ENCODE measurements at places on chromosomes 12 and 14.

DNA sequence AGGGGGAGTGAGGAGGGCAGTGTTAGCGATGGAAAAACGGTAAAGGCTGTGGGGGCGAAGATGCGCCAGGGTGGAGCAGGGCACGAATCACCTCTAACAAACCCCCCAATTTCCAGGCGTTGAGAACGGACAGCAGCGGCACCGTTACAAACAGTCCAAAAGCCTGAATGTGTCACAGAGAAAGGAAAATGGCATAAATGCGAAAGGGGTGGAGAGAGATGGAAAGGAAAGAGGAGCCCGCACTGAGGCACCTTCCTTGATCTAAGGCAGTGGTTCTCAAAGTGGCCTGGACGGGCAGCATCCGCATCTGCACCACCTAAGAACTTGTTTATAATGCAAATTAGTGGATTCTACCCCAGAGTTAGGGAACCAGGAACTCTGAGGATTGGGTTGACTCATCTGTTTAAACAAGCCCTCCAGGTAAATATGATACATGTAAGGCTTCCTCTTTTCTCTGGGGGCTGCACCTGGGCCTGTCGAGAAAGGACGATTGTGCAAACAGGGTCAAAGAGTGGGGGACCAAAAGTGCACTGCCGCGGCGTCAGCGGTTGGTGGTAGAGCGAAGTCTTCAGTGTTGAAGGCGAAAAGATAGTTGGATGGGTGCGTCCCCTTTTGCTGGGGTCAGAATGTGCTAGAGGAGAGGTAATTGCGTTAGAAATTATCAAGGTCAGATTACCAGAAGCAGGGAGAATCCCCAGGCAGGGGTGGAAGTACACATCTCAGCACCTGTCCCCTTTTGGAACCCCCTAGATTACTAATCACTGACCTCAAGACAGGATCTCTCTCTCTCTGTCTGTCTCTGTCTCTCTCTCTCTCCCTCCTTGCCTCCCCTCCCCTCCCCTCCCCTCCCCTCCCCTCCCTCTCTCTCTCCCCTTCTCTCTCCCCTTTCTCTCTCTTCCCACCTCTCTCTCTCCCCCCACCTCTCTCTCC lies 1.3 kb upstream of the KCNH5 start:
- peak; percentile 2 for DNase-seq

GRCh38 chr12:68821357-68822188 lies 13.6 kb downstream of the MDM2 start:
- DNase-seq, result no peak

- DNase-seq, result no peak
These were observed 37.9 kb upstream of the TBX5 start for GRCh38 chr12:114443607-114444421.

- no peak for DNase-seq
These were observed 44.4 kb upstream of the STXBP6 start for GRCh38 chr14:25094171-25094907.

DNA sequence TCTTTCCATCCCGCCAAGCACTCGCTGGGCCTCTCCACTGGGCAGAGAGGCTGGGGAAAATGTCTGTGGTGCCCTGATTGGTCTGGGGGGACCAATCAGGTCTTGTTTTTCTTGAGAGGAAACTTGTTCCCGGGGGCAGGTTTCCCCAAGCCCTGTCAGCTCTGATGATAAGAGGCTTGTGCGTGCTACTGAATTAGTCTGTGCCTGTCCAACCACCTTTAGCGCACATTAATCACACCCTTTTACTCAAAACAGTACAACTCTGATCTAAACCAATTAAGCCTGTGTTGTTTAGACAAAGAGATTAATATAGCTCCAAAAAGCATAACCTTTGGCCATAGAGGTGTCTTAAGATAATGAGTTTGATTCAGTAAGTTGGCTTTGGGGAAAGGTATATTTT lies 580.4 kb downstream of the VRK1 start:
- DNase-seq, result no peak

DNA sequence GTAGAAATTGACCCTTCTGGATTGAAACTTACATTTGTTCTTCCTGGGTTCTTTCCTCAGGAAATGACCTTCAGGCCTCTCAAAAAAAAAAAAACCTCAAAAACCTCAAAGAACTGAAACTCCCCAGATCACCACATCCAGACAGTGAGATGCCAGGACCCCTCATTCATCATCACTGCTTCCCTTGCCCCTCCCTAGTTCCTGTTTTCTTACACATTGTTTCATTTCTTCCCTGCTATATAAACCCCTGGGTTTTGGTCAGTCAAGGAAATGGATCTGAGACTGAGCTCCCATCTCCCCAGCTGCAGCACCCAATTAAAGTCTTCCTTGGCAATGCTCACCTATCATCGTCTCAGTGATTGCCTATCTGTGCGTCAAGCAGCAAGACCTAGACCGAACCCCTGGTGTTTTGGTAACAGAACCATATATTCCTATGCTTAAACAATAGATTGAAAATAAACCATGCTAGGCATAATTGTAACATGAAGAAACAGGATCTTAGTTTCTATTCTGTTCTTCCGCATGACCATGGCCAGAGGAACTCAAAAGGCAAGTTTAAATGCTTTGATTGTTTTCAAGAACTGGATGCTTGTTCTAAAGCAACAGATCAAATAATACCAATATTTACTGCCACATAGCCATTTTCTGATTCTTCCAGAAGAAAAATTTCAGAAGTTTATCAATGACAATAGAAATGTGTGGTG lies 108.0 kb upstream of the MAX start:
- DNase-seq, result no peak

- DNase-seq, result no peak
These were observed 10.7 kb upstream of the TBC1D30 start for GRCh38 chr12:64813723-64814122.

Measured in astrocyte of the hippocampus (primary cell).